ENCODE measurements at places on chromosomes 12 and 14.

DNA sequence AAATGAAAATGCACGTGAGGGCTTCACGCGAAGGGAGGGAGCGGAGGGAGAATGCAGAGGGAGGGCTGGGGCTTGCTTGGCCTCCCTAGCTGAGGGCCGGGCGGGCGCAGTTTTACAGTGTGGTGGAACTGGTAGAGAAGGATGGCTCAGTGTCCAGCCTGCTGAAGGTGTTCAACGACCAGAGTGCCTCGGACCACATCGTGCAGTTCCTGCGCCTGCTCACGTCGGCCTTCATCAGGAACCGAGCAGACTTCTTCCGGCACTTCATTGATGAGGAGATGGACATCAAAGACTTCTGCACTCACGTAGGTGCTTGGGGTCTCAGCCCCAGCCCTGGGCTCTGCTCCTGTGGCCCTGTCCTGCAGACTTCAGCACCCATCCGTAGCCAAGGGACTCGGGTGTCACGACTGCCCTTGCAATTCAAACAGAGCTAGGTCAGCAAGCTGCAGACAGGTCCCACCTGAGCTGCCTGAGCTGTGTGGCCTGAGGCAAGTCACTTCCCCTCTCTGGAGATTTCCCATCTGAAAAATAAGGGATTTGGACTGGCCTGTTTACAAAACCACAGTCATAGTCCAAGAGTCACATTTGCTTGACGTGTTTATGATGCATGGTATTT lies 18.4 kb downstream of the OTUB2 start:
- DNase-seq: no peak

- no peak for DNase-seq
Observed at GRCh38 chr12:100168562-100168961, 25.9 kb upstream of the BLTP3B start.

DNA sequence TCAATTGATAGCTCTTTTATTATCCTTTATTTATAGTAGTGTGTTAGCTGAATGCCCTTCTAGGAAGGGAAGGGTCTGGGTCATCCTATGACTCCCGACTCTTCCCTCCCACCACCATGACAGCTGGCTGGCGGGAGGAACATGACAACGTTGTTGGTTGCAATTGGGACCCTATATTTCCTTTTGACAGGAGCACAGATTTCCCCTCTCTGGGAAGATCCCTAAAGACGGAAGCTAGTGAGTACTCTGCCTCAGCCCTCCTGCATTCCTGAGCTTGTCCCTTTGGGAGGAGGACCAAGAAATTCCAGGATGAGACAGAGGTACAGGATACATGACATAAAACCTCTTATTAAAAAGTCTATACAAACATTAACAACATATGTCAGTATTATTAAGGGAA lies 485.4 kb downstream of the NAV3 start:
- no peak for DNase-seq

GRCh38 chr12:58886474-58886873 lies 33.8 kb downstream of the LRIG3 start:
- no peak for DNase-seq

GRCh38 chr12:61993734-61994345 lies 266.4 kb upstream of the USP15 start:
- DNase-seq: peak; percentile 27

DNA sequence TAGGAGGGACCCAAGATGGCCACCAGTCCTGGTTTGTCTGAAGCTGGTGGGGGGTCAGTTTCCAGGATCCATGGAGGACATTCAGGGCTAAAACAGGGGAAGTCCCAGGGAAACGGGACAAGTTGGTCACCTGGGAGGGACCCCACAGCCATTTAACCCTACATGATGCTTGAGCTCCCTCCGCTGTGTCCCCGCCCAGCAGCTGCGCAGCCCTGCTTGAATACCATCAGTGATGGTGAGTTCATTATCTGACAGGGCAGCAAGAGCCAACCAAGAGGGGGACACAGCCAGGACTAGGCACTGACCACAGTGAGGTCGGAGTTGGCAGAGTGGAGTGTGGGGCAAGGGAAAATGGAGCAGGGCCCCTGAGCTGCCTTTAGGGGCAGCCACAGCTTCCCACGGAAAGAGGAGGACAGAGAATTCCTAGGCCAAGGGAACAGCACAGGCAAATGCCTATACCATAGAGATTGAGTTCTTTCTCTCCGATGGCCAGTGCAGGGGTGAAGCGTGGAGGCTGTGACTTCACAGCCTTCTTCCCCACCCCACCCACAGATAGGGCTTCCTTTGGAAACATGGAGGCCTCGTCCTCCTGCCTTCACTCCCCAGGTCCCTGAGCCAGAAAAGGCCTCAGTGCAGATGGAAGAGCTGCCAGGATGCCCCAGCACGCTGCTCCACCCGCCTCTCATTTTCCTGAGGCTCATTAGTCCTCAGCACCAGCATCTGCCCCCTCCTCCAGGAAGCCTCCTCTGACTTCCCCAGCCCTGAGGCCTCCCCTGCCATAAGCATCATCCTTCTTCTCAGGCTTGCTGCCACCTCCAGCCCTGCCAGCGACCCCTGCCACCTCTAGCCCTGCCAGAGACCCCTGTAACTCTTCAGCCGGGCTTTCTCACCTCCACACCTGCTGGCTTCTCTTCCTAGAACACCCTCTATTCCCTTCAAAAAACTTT lies 51.4 kb downstream of the CYP46A1 start:
- no peak for DNase-seq

DNA sequence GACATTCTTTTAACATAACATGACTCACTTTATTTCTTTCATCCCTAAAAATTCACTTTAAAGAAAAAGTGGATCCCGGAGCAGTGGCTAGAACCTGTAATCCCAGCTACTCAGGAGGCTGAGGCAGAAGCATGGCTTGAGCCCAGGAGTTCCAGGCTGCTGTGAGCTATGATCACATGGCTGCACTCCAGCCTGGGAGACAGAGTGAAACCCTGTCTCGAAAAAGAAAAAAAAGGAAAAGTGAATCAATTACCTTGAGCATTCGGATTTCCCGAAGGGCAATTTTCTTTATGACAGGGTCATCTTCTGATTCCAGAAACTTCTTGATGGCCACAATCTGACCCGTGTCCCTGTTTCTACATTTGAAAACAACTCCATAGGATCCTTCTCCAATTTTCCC lies 1.2 kb downstream of the CDKL1 start:
- no peak for DNase-seq

- DNase-seq: no peak
Observed at GRCh38 chr14:104656014-104656714, 33.3 kb upstream of the INF2 start.
